T-helper 9 cell (primary cell): ENCODE measurements at places on chromosomes 6 and 20.

- DNase-seq = no peak
Observed at GRCh38 chr6:25888626-25889025, 14.6 kb upstream of the SLC17A3 start.

DNA sequence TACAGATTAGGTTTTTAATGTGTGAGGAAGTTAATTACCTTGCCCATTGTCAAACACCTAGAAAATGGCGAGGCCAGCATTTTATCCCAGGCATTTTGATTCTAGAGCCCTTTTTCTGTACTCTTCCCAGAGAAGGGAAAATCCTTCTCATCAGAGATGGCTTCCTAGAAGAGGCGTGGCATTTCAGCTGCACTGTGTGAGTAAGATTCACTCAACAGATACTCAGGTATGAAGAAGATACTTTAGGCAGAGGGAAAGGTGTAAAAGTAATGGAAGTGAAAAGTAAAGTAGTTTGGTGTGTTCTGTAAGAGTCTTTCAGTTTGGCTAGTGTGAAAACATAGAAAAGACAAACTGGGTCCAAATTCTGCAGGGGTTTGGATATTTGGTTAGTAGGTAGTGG lies 113.8 kb downstream of the MAP3K4 start:
- DNase-seq = no peak

- DNase-seq = no peak
Observed at GRCh38 chr6:150229436-150230163, 86.8 kb downstream of the PPP1R14C start.

DNA sequence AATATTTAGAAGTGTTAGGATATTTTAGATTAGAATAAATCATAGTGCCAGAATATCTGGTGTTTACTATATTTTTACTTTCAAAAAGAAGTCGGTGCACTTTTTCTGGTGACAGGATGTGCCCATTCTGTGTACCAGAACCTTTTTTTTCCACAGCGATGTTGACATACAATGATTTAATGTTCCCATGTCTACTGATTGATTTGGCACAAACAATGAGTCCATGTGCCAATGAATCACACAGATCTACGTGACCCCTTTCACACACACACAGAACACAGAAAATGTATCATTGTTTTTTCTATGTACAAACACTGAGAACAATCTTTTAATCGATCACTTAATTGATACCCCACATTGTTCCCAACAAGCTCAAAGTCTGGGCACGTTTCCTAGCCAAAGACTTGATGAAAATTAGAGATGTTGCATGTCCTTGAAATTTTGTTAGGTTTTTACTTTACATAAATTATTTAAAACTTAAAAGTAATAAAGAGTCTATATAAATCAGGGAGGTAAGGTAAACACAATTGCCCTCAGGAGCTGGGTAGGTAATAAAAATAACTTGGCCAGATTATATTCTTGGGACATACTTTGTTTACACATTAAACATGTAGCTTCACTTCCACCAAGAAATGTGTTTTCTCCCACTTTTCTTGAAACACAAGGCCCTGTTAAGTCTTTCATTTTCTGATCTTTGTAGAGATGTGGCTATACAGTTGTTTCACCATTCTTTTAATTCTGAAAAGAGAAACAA lies 36.4 kb upstream of the SOX4 start:
- no peak for DNase-seq

GRCh38 chr20:51692806-51693400 lies 75.3 kb downstream of the ATP9A start:
- no peak for DNase-seq

DNA sequence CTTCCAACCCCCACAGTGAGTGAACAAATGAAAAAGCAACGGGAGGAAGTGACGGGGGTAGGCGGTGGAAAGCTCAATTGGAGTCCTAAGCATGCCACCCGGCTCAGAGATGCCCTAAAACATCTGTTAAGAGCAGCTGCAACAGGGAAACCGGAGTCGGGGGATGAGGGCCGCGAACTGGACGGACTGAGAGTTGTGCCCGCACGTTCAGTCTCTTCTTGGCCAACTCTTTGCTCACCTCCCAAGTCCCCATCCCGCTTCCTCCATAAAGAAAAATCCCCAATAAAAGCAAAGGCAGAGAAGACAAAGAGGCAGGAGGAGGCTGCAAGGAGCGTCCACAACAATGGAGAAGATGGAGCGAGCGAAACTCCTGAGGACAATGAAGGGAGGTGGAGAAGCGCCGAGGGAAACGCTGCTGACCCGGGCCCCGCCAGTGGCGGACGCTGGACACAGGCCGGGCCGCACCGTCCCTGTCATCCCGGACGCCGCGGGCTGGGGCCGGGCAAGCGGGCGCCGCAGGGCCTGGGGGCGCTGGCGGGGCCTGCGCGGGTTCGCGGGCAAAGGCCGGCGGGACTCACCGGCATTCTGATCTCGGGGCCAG lies 600 bp downstream of the SEC63 start:
- DNase-seq = peak; percentile 29

DNA sequence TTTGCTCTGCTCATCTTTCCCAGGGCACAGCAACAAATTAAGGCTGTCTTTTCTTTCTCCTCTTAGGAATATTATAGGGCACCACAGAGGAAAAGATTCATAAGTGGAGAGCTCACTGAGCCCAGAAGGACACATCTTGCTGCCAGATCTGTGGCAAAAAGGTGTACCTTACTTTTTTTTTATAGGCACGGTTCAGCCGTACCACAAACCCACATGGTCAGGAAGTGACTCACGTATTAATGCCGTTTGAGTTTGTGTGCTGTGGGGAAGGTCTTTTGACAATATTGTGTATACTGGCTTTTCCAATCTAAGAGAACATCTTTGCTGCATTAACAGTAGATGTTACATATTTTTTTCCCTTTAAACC lies 28.4 kb downstream of the PAQR8 start:
- DNase-seq = peak; percentile 40

DNA sequence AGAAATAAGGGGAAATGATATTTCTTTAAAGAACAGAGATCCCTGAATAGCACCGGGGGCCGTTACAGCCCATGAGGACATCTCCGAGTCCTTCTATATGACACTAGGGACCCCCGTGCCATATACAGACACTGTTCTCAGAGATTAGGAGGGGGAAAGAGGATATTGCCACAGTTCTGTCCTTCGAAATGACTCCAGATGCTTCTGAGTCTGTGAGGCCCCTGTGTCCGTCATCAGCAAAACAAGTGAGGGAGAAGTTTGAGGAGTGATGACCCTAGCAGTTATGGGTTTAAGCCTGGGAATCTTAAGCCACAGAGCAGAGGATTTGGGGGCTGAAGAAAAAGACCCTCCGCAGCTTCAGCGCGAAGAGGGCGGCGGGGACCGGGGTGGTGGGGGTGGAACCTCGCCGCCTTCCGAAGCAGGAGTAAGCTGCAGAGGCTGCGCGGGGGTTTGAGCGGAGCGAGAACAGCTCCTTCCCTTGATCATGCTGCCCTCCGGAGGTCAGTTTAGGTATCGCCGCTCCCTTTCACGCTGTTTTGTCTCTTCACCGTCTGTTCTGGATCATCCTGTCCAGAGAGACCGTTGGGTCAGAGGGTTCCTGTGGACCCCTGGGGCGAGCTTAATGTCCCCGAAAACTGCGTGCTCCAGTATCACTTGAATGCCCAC lies 23.6 kb downstream of the VPS52 start:
- DNase-seq = peak; percentile 88

GRCh38 chr6:4460586-4461475 lies 315.4 kb upstream of the CDYL start:
- no peak for DNase-seq

- no peak for DNase-seq
Observed at GRCh38 chr6:124441450-124441849, 520.8 kb upstream of the RNF217 start.

DNA sequence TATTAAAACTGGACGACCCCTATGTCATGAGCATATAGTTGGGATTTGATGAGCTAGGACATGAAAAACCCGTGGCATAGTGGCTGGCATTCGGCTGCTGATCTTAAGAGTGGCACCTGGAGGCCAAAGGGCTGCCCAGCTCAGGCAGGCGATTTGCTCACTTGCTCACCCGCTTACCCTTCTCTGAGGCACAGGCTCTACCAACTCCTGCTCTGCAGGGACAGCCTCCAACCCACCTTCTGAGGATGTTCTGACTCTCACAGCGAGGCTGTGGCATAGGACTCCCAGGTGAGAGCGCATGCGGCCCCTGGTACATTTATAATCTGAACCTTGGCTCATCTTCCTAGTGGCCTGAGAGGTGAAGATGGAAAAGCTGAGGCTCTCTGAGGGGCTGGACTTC lies 995 bp downstream of the RSPO4 start:
- DNase-seq = no peak

DNA sequence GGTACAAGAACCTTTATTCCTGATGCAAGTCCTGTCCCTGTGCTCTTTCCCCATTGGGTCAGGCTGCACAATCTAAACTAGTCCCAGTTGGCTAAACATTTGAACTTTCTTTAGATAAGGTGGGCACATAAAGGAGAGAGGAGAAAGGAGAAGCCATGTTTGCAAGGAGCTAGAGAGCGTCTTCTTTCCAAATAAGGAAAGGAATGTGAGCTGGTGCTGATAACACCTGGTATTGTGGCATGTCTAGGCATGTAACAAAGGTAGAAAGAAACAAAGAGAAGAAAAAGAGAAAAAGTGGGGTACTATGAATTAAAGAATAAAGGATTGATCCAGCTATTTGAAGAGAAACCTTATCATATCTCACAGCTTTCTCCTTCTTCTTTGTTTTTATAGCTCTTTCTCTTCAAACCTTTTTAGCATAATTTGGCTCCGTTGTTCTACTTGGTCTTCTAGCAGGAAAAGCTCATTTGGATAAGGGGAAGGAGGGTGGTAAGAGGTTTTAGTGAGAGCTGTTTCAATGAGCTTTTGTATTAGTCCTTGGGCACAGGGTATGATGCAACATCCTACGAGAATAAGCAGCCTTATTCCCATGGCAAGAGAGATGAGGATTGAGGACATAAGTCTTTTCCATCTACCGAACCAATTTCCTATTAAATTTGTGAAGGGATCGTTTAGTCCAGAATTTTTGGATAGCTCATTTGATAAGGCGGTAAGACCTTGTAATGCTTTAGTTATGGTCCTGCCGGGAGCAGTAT lies 415.5 kb upstream of the MAN1A1 start:
- DNase-seq = no peak

DNA sequence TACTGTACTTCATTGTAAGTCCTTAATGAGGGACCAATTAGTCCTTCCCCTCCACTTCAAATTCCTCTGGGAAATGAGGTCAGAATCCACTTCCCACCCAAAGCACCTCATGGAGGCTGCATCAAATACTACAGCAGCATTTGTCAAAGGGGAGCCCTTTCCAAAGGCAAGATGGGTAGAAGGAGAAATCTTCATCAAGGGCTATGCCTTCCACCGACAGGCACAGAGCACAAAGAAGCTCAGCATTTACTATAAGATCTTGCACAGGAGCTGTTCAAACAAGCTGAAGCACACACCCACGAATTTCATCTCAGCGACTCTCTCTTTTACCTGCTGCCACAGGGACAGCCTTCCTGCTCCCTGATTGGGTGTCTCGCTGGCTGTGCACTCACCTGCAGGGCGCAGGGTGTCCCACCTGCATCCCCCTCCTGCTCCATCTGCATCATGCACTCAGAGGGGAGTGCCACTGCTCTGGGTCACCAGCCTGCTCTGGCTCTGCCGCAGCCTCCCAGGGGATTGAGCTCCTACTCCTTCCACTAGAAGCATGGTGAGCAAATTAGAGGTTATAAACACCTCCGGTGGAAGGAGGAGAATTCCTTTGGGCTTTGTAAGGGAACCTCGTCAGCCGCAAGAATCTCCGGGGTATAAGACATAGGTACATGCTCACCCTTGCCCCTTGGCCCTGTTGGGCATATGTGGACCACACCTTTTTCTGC lies 164.5 kb downstream of the ATXN1 start:
- DNase-seq = no peak

- DNase-seq = no peak
Observed at GRCh38 chr6:107811591-107812218, 12.4 kb downstream of the SCML4 start.

- DNase-seq = no peak
Observed at GRCh38 chr6:52522151-52522626, 54.7 kb downstream of the TRAM2 start.

GRCh38 chr6:85569323-85569722 lies 24.3 kb downstream of the SNX14 start:
- DNase-seq = no peak

- DNase-seq = no peak
Observed at GRCh38 chr6:170029416-170030283, 261.2 kb downstream of the DLL1 start.

- no peak for DNase-seq
Observed at GRCh38 chr6:1383729-1384548, 5.4 kb upstream of the FOXF2 start.

DNA sequence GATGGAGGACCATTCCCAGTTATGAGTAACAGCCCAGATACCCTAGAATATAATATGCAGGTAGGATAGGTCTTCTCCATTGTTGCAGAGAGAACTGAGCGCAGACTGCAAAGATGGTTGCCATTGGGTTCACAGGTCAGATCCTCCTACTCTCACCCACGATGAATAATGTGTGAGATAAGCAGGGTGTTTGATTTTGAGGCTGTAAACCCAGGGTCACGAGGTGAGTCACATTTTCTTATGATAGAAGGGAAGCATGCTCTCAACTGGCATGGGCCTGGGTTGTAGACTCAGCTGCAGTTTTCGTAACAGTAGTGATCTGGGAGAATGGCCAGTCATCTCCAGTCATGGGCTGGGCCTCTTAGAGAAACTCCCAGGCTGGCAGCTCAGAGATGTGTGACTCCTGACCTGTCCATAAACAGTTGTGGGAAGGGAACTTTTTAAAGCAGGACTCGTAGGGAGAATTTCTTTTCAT lies 74.2 kb downstream of the CD164 start:
- DNase-seq = no peak

- no peak for DNase-seq
Observed at GRCh38 chr6:30896541-30896940, 11.5 kb upstream of the GTF2H4 start.

GRCh38 chr20:46304361-46304760 lies 3.9 kb downstream of the CDH22 start:
- no peak for DNase-seq
